ENCODE measurements at places on chromosomes 1 and 21. TPM values are rescaled to one million over a fixed set of nuclear protein-coding genes. Genes with fewer than 3 reads are reported as not detected.

KCNQ4 gene
- 0.08 TPM for polyA plus RNA-seq

DNA sequence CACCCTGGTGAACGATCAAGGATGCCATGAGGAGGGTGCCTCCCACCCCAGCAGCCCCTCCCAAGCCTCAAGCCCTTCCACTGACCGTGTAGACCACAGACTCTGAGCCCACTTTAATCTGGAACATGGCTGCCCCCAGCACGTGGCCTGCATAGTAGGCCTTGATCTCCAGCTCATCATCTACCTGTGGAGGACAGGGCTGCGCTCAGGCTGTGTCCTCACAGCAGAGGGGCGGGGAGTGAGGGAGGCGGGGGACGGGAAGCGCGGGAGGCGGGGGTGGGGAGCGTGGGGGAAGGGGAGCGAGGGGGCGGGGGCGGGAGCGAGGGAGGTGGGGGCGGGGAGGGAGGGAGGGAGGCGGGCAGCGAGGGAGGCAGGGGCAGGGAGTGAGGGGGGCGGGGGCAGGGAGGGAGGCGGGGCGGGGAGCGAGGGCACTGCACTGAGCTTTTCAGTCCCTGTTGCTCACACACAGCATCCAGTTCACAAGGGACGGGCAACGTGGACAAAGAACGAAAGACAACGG, 7.1 kb downstream of the PUSL1 start:
- H3K27ac ChIP-seq: no peak overlapping the region
- H3K4me3 ChIP-seq: no peak overlapping the region
- peaks cover 1% of the 10 kb centered on the region for H3K36me3 ChIP-seq

GRCh38 chr1:203084588-203085527, 954 bp downstream of the MYOG start:
- no peaks in the 10 kb centered on the region for H3K27me3 ChIP-seq
- H3K4me1 ChIP-seq: no peaks in the 10 kb centered on the region
- no peak overlapping the region for H3K4me3 ChIP-seq
- no peak overlapping the region for H3K27ac ChIP-seq

DNA sequence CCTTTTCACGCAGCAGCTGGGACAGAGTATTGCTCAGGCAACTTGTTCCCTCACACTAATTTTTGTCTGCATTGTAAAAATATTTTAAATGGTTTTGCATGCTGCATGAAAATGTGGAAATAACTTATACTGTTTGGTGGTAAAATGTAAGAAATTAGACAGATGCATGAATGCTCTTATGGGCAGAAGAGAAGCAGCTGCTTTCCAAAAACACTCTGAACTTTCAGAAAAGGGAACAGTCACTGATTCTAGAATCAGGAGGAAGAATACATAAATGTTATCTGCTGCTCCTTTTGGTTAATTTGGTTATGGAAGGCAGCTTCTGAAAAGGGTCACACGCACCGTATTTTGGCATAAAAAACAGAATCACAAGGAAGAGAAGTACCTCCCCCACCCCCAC, 87.0 kb upstream of the RUNX1 start:
- H3K27me3 ChIP-seq: no peaks in the 10 kb centered on the region
- H3K27ac ChIP-seq: no peak overlapping the region
- H3K4me3 ChIP-seq: no peak overlapping the region
- no peak for DNase-seq

GRCh38 chr1:150053926-150054325, 13.7 kb upstream of the VPS45 start:
- H3K36me3 ChIP-seq: no peaks in the 10 kb centered on the region
- no peak overlapping the region for H3K27ac ChIP-seq
- DNase-seq: no peak
- no peak overlapping the region for H3K4me3 ChIP-seq
- H3K4me1 ChIP-seq: peaks cover 3% of the 10 kb centered on the region

DNA sequence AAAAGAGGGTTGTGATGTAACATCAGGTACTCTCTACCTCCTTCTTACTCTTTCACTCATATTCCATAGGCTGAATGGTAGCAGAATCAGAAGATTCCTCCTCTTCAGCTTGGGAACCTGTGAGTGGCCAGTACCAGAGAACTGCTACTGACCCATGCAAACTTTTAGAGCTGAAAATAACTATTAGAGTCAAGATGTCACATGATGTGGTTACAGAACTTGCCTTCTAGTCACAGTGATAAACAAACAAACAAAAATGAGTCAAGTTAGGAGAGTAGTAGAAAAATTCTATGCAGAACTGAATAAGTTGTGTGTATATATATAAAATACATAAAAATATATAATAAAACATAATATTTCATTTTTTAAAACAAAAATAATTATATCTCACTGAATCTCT, 47.6 kb upstream of the RGS1 start:
- H3K4me1 ChIP-seq: peaks cover 10% of the 10 kb centered on the region
- H3K36me3 ChIP-seq: no peaks in the 10 kb centered on the region
- H3K27ac ChIP-seq: no peak overlapping the region
- no peak for DNase-seq

Measured in naive thymus-derived CD8-positive, alpha-beta T cell (primary cell).